Memory B cell (primary cell): ENCODE measurements at places on chromosomes 16 and 17.

DNA sequence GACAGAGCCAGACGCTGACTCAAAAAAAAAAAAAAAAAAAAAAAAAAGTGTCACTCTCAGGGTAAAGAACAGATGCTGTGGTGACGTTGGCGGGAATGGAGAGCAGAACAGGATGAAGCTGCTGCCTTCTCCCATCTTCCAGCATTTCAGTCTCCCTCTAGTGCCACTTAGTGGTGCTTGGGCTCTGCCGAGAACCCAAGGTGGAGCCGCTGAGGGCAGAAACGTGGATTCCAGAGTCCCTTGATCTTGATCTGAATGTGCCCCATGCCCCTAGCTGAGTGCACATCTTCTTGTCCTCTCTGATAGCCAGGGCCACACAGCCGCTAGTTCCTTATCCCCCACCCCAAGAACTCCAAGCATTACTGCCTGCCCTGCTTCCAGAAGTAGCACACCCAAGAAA, 43.2 kb upstream of the FA2H start:
- peaks cover 8% of the 10 kb centered on the region for H3K27me3 ChIP-seq
- H3K4me3 ChIP-seq = no peak overlapping the region
- no peaks in the 10 kb centered on the region for H3K4me1 ChIP-seq

- H3K4me3 ChIP-seq = no peak overlapping the region
- no peaks in the 10 kb centered on the region for H3K4me1 ChIP-seq
- no peak overlapping the region for H3K27ac ChIP-seq
Observed at GRCh38 chr17:72253597-72253996, 132.8 kb downstream of the SOX9 start.

GRCh38 chr16:25013751-25014499, 1.2 kb downstream of the ARHGAP17 start:
- DNase-seq = no peak
- peak overlapping the region; percentile 94 for H3K4me3 ChIP-seq
- H3K4me1 ChIP-seq = peaks cover 53% of the 10 kb centered on the region
- no peaks in the 10 kb centered on the region for H3K27me3 ChIP-seq
- peaks cover 22% of the 10 kb centered on the region for H3K36me3 ChIP-seq

- H3K36me3 ChIP-seq = peaks cover 11% of the 10 kb centered on the region
- no peak overlapping the region for H3K4me3 ChIP-seq
- H3K27ac ChIP-seq = no peak overlapping the region
Observed at GRCh38 chr17:58096892-58097291, 13.7 kb downstream of the DYNLL2 start.

DNA sequence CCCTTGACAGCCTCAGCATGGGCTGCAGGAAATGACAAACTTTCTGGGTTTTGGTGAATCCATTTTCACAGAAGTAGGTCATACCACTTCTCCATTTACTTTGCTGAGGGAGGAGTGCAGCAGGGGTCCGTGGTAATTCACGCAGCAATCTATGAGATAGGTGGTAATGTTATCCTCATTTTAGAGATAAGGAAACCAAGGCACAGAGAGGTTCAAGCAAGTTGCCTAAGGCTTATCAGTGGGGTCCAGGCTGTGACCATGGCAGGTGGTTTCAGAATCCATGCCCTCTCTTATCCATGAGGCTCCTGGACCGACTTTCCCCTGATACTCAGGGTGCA, 12.6 kb downstream of the TBX4 start:
- peaks cover 13% of the 10 kb centered on the region for H3K4me1 ChIP-seq
- H3K36me3 ChIP-seq = no peaks in the 10 kb centered on the region
- peaks cover 21% of the 10 kb centered on the region for H3K27me3 ChIP-seq
- no peak overlapping the region for H3K4me3 ChIP-seq
- DNase-seq = no peak
